ENCODE measurements at places on chromosomes 7 and 10.

DNA sequence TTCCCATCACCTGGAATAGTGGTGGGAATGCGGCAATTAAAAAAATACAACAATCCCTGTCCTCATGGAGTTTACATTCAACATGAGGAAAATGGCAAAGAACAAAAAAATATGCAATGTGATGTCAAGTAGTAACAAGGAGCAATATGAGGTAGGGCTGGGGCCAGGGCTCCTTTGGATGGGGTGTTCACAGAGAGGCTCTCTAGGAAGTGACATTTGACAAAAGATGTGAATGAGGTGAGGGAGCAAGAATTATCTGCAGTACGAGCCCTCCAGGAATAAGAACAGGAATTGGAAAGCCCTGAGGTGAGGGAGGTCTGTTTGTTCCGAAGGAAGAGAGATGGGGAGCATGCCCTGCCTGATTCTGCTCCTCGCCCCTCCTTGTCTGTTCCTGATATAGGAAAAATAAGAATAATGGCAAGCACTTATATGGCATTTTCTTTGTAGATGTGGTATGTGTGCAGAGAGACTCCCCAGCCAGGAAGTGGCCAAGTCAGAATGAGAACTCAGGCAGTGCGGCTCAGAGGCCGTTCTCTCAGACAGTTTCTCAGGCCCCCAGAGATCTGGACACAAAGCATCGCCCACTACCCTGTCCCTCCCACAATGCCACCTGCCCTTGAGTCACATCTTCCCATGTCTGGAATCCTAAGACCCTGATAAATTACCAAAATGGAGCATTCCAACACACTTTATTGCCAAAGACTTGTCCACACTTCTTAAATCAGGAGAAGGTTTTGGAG is 105.6 kb downstream of the APBB1IP start:
- no peak for DNase-seq

GRCh38 chr7:76048668-76048988 is 722 bp downstream of the MDH2 start:
- DNase-seq: peak; percentile 59

DNA sequence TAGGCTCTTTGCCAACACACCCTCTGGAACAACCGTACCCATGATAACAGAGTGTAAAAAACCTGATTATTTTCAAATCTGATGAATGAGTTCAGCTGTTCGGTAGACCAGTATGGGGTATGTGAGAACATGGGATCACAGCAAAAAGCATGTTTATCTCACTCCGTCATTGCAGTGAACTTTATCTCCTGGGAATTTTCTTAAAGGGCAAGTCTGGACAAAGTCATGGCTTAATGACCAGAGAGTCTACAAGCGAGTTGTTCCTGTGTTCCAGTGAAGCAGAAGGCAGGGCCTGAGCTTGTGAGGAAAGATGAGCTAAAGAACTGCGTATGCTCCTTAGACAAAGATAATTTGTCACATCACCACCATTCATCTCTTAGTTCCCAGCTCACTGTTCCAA is 219.7 kb downstream of the TRIL start:
- no peak for DNase-seq

DNA sequence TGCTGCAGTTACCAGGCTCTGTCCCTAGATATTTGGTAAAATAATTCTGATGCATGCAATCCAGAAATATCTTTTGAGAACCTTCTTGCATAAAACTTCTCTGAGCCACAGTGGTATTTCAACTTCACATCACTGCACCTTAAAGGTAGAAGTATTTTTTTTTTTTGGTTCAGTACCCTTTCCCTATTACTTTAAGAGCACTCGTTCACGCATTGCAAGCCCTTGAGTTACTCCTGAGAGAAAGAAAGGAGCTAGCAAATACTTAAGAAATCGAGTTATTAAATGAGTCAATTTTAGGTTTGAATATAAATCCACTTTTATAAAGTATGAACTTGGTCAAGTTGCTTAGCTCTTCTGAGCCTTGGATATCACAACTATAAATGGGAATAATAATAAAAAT is 607.1 kb upstream of the LRRTM3 start:
- DNase-seq: no peak

GRCh38 chr10:57992321-57993077 is 275.2 kb downstream of the IPMK start:
- no peak for DNase-seq

DNA sequence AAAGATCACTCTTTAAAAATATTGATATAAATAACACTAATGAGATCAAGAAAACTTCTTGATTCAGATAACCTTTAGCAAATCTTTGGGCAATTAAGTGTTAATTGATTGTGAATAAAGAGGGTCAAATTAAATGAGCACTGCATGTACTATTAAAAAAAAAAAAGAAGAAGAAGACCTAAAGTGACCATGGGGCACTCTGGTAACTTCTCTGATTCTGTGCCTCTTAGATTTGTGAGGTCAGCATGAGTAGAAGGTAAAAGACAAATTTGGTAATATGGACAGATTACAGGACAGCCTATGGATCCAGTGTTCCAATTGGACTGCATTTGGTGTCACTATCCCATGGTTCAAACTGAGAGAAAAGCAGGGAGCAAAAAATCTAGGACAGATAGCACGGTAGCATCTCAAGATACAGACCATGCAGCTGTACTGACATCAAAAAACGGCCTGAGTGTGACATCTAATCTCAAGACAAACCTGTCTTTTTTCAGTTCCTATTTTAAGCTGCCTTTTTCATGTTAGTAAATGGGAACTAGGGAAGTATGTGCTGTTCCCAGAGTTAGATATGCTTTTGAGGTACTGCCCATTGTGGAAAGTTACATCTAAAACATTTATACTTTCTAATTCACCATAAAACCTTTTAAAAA is 128.0 kb downstream of the KCND2 start:
- no peak for DNase-seq

GRCh38 chr10:18429335-18429734 is 222.1 kb downstream of the NSUN6 start:
- no peak for DNase-seq

- DNase-seq: peak; percentile 75
Measured at GRCh38 chr7:74453322-74454011, at the start of gene GTF2IRD1. GTF2IRD1 (plus strand) TSS chr7:74453906; CDS start chr7:74508081, 54,175 bp downstream.

DNA sequence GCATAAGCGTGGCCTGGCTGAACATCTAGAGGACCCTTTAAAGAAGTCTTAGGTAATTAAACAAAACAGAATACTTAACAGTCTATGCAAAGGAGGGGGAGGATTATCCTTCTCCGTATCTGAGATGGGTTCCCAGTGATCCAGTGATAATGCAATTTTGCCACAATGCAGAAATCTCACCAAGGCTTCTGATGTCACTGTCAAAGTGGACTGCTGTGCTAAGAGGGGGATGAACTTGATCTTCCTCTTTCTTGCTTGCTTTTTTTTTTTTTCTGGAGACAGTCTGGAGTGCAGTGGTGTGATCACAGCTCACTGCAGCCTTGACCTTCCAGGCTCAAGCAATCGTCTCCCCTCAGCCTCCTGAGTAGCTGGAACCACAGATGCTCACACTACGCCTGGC is 30.8 kb downstream of the GATA3 start:
- no peak for DNase-seq

DNA sequence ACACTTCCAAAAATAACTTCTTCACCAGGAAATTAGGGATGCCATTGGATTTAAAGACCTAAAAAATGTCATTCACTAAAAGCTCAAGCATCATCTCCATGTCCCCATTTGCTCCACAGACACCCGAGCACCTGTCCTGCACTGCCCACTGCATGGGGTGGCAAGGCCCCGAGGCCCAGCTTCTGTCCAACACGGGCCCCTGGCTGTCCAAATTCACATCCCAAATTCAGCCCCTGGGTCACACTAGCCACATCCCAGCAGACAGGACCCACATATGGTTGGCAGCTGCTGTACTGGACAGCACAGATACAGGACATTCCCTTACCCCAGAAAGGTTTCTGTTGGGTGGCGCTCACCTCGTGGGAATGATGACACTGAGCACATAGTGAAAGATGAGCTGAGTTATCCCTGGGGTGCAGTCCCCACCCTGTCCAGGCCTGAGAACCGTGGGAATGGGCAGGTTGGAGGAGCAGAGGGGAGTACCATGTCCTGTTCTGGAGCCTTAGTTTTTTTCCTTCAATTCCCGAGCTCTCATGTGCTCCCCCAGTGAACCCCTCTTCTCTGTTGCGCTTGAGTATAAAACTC is 55.3 kb downstream of the CSGALNACT2 start:
- DNase-seq: no peak

- DNase-seq: no peak
Measured at GRCh38 chr7:135801877-135802276, 53.3 kb upstream of the FAM180A start.

DNA sequence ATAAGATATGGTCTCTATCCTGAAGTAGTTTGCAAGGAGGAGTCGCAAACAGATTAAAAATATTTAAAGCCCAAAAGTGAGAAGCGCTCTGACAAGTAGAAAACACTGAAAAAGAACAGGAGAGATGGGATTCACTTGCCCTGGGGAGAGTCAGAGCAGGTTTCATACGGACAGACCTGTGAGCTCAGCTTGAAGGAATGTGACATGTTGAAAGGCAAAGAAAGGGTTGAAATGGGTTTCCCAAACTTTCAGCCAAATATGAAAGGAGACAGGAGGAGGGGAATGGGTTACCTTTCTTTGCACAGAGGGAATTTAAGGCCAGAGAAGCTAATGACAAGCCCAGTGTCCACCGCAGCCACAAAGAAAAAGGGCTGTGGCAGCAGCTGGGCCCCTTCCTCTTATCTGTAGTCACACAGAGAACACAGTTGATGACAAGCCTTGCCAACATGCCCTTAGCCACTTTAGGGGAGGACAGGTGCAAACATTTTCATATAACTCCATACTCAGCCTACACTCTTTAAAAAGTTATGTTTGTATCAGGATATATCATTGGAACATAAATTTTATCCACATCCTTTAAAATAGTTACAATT is 14.9 kb downstream of the HOXA1 start:
- no peak for DNase-seq

DNA sequence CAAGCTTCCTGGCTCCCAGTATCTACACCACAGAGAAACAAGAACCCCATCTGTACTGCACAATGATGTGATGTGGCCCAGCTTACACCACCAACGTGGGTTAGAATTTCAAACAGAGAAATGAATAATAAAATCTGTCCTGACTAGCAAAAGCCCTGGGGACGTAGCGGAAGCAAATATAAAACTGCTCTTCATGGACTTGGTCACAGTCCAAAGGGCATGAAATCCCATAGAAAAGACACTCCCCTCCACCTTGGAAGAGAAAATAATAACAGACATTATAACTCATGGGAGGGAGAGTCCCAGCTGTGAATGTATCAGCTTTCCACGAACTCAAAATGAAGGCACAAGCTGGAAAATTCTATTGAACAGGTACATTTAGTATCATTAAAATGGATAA is 205.3 kb upstream of the GALNT17 start:
- DNase-seq: no peak

- DNase-seq: no peak
Measured at GRCh38 chr10:2047679-2048078, 310.4 kb upstream of the ADARB2 start.

DNA sequence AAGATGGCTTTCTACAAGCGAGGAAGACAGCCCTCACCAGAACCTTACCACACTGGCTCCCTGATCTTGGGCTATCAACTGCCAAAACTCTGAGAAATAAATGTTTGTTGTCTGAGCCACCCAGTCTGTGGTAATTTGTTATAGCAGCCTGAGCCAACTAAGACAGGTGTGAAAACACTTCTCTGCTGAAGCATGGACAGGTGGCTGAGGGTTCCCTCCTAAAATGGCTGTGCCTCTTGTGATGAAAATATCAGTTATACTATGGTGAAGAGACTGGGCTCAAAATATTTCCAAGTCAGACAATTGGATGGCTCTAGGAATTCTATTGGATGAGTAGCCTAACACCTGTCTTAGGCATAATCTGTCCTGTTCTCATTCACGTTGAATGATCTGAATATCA is 78.1 kb downstream of the CDK1 start:
- no peak for DNase-seq

Data from activated CD8-positive, alpha-beta memory T cell treated with anti-CD3 and anti-CD28 coated beads, Interleukin-2, amount 50 U/mL, for 48 hours (primary cell).